HuH-7 (cell line): ENCODE measurements at places on chromosomes 6 and 20.

- no peak for DNase-seq
Measured at GRCh38 chr6:139017227-139017626, 11.3 kb upstream of the ABRACL start.

DNA sequence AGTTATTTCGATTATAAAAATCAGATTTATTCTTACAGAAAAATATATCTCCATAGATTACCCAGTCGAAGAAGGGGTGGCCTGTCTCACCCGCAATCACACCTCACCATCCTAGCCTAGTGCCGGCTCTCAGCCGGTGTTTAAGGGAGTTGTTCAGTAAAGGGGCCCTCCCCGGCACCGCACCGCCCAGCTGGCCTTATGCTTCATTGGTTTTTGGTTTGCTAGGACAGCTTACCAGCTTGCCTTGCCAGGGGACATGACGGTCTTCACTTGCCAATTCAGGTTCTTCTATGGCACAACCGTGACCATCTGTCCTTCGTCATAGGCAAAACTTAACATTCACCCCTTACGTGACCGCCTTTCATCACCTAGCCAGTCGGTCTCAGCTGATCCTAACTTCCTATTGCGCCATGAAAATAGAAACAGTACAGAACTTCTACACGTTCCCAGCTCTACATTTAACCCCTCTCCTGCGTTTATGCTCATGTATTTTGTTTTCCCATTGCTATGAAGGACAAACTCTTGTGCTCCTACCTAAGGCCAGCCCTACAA, 44.7 kb upstream of the SLC22A16 start:
- no peak for DNase-seq

- peak; percentile 57 for DNase-seq
Measured at GRCh38 chr20:49323622-49324238, 45.9 kb upstream of the ZNFX1 start.

GRCh38 chr6:11431455-11431937, 106.1 kb upstream of the TMEM170B start:
- no peak for DNase-seq

DNA sequence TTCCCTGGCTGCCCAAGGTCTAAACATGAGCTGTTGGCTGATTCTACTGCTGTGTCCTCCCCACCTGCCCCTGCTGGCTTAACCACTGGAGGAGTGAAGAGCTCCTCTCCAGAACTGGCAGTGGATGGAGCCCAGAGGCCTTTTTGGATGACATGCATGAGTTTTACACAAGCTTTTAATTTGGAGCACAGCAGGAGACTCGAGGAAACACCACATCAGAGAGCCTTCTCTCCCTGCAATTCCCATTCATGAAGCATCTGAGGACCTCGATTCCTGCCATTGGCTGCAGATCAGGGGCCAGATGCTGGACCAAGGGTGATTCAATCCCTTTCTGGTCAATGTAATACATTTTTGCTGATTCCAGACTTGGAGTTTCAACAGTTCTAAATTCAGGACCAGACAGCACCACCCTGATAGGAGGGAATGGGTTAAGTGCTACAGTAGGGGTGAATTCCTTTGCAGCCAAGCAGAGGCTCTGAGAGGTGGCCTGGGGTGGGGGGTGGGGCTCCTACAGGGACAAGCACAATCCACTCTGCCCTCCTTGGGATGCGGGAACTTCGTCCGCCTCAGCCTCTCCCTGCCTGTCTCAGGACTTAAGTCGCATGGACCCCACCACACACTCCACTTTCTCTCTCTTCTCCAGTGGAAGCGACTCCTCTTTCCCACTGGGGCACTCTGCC, 599 bp upstream of the PSORS1C1 start:
- no peak for DNase-seq

DNA sequence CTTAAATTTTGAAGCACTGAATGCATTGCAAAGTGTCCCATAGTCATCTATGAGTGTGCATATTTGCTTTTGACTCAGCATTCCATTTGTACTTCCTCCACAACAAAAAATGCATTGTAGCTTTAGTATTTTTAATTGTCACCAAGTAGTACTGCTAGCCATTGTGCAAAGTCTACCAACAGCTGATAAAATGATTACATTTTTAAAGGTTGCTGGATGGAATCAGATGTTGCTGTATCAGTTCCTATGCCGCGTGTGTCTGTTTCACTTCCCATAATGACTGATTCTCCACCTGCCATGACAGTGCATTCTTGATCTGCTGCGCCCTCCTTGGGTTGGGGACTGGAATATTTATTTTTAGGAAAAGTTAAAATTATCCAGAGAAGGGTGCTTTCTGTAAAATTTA, 41.2 kb downstream of the SLX4IP start:
- no peak for DNase-seq

DNA sequence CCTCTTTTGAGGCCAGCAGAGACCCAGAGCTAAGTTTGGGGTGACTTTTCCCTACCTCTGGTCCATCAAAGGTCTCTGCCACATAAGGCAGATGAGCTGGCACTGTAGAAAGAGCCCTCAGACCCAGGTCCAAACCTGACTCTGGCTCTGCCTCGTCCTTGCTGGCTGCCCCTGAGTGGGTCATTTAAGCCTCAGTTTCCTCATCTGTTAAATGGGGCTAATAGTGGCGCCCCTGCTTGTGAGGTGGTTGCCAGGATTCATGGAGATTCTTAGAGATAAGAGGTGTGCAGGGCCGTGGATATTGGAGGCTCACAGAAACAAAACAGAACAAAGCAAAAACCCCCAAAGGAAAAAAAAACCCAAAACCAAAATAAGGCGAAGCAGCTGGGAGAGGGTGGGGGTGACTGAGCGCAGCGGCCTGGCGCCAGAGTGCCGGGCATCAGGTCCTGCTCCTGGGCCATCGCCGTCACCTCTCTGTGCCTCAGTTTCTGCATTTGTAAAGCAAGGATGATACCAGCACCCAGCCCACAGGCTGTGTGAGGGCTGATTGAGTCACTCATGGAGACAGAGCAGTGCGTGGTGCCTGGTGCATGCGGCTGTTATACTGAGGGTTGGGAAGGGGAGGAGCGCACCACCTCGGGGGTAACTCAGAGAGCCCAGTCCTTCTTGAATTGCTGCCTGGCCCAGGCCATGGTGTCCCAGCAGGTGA, 133.8 kb upstream of the PTPN1 start:
- DNase-seq: no peak

GRCh38 chr6:127538750-127539264, 19.7 kb upstream of the MTCL3 start:
- DNase-seq: no peak

DNA sequence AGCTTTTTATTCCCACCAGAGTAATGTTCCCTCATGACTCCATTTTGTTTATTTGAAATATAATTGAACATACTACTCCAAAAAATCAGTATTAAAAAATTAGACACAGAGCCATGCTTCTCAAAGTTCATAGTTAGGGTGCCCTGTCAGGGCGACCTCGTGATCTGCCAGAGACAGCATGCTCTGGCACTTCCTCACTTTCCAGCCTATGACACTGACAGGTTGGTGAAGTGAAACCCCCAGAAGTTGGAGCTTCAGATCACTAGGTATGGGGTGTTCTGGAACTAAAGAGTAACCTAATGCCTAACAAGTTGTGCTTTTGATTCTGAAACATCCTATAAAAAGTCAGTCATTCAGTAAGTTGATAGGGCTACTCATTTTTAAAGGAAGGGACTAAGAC, 93.0 kb downstream of the TBC1D7 start:
- no peak for DNase-seq

DNA sequence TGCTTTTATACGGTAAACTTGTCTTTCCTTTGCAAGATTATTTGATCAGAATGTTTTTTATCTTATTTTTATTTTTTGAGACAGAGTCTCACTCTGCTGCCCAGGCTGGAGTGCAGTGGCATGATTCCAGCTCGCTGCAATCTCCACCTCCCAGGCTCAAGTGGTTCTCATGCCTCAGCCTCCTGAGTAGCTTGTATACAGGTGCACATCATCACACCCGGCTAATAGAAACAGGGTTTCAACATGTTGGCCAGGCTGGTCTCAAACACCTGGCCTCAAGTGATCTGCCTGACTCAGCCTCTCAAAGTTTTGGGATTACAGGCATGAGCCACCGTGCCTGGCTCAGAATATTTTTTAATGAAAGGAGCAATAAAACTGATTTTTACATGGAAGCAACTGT, 8.9 kb upstream of the LPIN3 start:
- no peak for DNase-seq

DNA sequence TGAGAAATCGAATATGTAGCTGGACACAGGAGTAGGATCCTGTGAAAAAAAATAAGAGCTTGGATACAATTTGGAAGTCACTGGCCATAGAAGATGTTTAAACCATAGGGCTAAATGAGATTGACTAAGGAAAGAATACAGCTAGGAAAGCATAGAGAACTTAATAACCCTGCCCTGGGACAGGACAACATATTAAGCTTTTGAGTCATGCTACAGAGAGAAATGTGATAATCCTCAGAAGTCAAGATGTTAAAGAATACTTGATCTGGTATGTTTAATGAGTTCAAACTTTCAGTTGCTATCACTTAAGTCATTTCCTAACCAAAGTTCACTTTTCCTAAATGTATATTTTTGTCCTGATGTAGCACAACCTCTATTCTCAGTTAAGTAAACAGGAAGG, 154.6 kb upstream of the TSHZ2 start:
- no peak for DNase-seq

DNA sequence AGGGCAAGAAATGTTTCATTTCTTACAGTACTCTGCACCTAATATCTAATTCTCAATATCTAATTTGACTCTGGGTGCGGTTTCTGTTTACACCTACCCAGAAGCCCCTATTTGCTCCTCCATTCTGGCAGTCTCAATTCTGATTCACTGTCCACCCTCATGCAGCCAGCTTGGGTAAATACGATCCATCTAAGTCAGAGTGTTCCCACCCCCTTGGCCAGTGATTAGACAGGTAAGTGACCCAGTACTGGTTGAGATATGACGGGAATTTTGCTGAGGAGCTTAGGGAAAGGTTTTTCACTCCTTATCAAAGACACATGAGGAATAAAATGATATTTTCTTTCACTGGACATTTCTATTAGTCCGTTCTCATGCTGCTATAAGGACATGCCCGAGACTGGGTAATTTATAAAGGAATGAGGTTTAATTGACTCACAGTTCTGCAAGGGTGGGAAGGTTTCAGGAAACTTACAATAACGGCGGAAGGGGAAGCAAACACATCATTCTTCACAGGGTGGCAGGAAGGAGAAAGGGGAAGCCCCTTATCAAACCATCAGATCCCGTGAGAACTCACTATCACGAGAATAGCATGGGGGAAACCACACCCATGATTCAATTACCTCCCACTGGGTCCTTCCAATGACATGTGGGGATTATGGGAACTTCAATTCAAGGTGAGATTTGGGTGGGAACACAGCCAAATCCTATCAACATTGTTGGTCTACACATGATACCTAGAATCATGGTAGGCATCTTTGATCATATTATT, 29.4 kb downstream of the GLO1 start:
- no peak for DNase-seq
